ENCODE measurements at places on chromosomes 3 and 15. TPM values are rescaled to one million over a fixed set of nuclear protein-coding genes. Genes with fewer than 3 reads are reported as not detected.

DNA sequence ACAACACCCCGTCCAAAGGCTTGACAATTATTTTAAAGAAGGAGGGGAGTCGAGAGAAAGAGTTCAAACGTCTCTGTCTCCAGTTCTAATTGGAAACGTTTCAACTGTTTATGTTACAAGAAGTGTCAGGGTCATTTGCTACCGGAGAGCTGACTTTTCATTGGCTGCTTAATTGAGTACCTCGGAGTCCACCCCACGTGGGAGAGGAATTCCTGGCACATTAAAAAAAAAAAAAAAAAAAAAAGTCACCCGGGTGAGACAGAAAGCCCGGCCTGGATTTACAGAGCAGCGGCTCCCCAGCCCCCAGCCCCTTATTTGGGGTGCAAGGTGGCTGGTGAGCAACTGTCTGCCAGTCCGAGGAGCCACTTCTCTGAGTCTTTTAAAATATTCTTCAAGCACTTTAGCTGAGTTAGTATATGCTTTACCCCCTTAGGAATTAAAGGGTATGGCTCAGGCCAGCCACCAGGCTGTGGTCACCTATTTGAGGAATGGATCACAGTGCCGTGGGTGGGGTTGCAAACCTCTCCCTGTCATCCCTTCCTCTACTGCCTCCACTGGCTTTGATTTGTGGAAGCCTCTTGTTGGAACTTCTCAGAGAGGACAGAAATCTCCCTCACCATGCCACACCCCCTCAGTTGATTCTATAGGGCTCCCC, 3.9 kb upstream of the TLE3 start:
- no peak for DNase-seq
- no peaks in the 10 kb centered on the region for H3K36me3 ChIP-seq
- no peak overlapping the region for H3K4me3 ChIP-seq
- no peaks in the 10 kb centered on the region for H3K4me1 ChIP-seq
- no peaks in the 10 kb centered on the region for H3K27me3 ChIP-seq

DNA sequence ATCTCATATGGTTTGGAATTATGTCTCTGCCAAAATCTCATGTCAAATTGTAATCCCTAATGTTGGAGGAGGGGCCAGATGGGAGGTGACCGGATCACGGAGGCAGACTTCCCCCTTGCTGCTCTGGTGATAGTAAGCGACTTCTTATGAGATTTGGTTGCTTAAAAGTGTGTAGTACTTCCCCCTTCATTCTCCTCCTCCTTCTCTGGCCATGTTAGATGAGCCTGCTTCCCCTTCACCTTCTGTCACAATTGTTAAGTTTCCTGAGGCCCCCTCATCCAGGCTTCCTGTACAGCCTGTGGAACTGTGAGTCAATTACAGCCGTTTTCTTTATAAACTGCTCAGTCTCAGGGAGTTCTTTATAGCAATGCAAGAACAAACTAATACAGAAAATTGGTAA, 51.1 kb downstream of the NEDD4 start:
- no peaks in the 10 kb centered on the region for H3K36me3 ChIP-seq
- no peaks in the 10 kb centered on the region for H3K27me3 ChIP-seq
- no peaks in the 10 kb centered on the region for H3K4me1 ChIP-seq
- no peak overlapping the region for H3K4me3 ChIP-seq

GRCh38 chr3:100561459-100562158, 47.8 kb upstream of the ADGRG7 start:
- H3K27me3 ChIP-seq, result no peaks in the 10 kb centered on the region
- H3K36me3 ChIP-seq, result no peaks in the 10 kb centered on the region
- peak overlapping the region; percentile 77 for H3K27ac ChIP-seq
- peaks cover 40% of the 10 kb centered on the region for H3K4me1 ChIP-seq
- no peak for DNase-seq
- no peak overlapping the region for H3K4me3 ChIP-seq

- H3K27ac ChIP-seq, result no peak within 1 kb of the TSS
- DNase-seq, result no peak
- peak within 1 kb of the TSS; percentile 17 for H3K4me3 ChIP-seq
- peaks cover 3% of the 10 kb centered on the region for H3K4me1 ChIP-seq
- H3K27me3 ChIP-seq, result no peaks in the 10 kb centered on the region
Observed at GRCh38 chr3:87792534-87793336, 266.1 kb downstream of the CGGBP1 start.

GRCh38 chr15:27223179-27223578, 252.2 kb downstream of the GABRG3 start:
- H3K27me3 ChIP-seq, result no peaks in the 10 kb centered on the region
- no peak for DNase-seq
- H3K36me3 ChIP-seq, result no peaks in the 10 kb centered on the region
- no peak overlapping the region for H3K27ac ChIP-seq

- H3K27me3 ChIP-seq, result no peaks in the 10 kb centered on the region
- no peak overlapping the region for H3K27ac ChIP-seq
- no peak overlapping the region for H3K4me3 ChIP-seq
- no peaks in the 10 kb centered on the region for H3K4me1 ChIP-seq
- DNase-seq, result no peak
- no peaks in the 10 kb centered on the region for H3K36me3 ChIP-seq
Observed at GRCh38 chr15:40513609-40514008, 42.8 kb downstream of the CHST14 start.

DNA sequence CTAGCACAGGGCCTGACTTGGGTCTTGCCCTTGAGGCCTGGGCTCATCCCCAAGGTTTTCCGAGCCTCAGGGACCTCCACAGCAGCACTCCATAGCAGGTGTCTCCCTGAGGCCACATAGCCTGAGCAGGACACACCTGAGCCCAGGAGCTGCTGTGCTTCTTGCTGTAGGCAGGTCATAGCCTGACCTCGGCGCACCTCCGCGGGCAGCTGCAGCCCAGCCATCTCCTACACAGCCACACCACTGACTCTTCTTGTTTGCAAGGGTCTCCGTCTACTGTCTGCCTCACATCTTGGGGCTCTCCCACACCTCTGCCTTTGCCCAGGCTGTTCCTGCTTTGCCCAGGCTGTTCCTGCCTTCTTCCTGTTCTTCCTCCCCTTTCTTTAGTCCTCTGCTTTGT, 224.8 kb downstream of the SLCO3A1 start:
- no peak for DNase-seq
- no peaks in the 10 kb centered on the region for H3K36me3 ChIP-seq
- no peak overlapping the region for H3K27ac ChIP-seq
- H3K27me3 ChIP-seq, result no peaks in the 10 kb centered on the region
- no peaks in the 10 kb centered on the region for H3K4me1 ChIP-seq
- H3K4me3 ChIP-seq, result no peak overlapping the region

DNA sequence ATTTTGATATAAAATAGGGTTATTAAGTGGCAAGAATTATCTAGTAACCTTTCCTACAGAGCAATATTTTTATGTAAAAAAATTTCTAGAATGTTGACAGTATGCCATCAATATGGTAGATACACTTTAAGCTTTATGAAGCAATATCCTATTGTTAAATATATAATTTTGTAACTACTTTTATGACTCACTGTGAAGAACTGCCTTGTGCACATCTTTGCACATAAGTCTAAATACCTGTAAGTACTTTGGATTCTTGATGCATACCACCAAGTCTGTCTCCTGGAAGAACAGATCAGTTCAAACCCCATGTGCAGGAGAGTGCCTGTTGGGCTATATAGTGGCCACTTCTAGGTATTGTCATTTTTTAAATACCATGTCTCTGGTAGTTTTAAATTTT, 205.7 kb upstream of the EIF1B start:
- no peaks in the 10 kb centered on the region for H3K27me3 ChIP-seq
- no peak overlapping the region for H3K27ac ChIP-seq
- H3K36me3 ChIP-seq, result no peaks in the 10 kb centered on the region
- H3K4me1 ChIP-seq, result peaks cover 10% of the 10 kb centered on the region
- DNase-seq, result no peak
- H3K4me3 ChIP-seq, result no peak overlapping the region

GRCh38 chr3:105367063-105367405, 325 bp downstream of the ALCAM start:
- no peaks in the 10 kb centered on the region for H3K27me3 ChIP-seq
- peak; percentile 69 for DNase-seq
- no peaks in the 10 kb centered on the region for H3K36me3 ChIP-seq
- H3K4me1 ChIP-seq, result peaks cover 11% of the 10 kb centered on the region
- peak overlapping the region; percentile 82 for H3K27ac ChIP-seq
- peak overlapping the region; percentile 73 for H3K4me3 ChIP-seq

GRCh38 chr3:64575211-64575844, 112.5 kb downstream of the ADAMTS9 start:
- no peaks in the 10 kb centered on the region for H3K36me3 ChIP-seq
- no peaks in the 10 kb centered on the region for H3K27me3 ChIP-seq
- no peak overlapping the region for H3K4me3 ChIP-seq
- DNase-seq, result no peak

The IL17RE gene
- 4.6 TPM for total RNA-seq

Measured in right lobe of liver (tissue), 6 donors.